ENCODE measurements at places on chromosomes 12 and 14.

DNA sequence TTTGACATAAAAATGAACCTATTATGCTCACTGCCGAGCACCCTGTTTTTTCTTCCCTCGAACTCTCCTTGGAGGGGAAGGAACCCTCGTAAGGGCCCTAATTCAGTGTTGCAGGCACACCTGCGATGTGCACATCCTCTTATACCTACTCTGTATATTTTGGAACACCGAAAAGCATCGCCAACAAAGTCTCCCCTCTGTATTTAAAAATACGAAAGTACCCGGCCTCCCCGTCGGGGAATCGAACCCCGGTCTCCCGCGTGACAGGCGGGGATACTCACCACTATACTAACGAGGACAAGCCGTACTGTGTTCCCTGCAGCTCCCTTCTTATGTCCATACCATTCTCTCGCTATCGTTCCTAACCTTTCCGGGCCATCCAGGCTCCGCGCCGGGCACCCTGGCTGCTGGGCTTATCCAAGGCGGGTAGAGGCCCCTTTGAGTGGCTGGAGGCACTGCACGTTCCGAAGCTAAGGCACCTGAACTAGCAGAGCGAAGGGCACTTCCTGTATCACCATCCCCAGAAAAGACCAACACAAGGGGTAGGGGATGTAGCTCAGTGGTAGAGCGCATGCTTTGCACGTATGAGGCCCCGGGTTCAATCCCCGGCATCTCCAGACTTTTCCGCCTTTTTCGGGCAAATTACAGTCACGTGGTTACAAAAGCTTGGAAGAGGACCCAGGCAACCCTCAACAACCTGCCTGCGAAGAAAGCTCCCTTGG is 25.1 kb upstream of the UBC start:
- DNase-seq = peak; percentile 96

GRCh38 chr12:95083938-95084337 is 10.5 kb upstream of the NR2C1 start:
- peak; percentile 97 for DNase-seq

DNA sequence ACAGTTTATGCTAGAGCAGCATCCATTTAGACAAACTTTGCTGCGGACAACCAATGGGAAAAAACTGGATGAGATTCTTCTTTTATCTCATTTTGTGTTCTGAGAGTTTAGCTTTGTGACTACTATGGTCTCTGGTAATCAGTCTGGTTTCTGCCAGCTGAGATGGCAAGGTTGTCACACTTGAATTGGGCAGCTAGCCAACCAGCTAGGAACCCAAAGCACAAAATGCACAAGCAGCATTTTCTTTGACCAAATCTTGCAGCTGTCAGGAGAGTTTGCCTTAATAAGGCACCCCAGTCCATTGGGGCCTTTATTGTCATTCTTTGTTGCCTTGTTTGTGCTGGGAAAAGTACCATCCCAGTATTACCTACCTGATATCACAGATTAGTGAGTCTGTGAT is 34.0 kb upstream of the ETV6 start:
- no peak for DNase-seq

DNA sequence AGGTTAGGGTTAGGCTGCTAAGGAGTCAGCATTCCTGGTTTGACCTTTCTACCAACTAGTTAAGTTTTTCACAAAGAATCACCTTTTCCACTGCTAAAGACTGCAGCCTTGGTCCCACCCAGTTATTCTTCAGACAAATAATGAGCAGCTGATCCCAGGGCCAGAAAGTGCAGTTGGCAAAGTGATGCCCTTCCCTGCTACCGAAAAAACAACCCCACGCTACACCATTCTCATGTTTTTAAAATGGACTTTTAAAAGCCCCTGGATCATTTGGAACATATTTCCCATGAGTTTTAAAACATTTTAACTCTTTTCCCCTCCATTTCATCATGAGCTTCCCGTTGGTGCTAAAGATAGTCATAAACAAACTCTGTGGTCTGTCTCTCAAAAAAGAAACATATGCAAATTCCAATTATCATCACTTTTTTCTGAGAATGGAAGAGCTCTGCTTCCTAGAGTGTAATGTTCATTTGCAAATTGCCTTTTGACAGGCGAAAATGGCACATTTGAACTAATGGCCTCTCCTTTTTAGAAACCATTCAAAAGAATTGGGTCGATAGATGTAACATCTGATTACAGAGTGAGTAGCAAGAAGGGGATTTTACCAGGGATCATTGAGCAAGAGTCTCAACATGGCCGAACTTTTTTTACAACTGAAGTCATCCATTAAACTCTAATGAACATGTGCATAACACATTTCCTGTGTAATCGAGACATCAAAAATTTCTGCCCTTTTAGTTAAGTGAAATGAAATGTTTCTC is 129.3 kb upstream of the RAP1B start:
- peak; percentile 78 for DNase-seq

- DNase-seq = no peak
These were observed 42.8 kb downstream of the KDM2B start for GRCh38 chr12:121537814-121538698.

- DNase-seq = no peak
These were observed 32.2 kb downstream of the AACS start for GRCh38 chr12:125097427-125097826.

DNA sequence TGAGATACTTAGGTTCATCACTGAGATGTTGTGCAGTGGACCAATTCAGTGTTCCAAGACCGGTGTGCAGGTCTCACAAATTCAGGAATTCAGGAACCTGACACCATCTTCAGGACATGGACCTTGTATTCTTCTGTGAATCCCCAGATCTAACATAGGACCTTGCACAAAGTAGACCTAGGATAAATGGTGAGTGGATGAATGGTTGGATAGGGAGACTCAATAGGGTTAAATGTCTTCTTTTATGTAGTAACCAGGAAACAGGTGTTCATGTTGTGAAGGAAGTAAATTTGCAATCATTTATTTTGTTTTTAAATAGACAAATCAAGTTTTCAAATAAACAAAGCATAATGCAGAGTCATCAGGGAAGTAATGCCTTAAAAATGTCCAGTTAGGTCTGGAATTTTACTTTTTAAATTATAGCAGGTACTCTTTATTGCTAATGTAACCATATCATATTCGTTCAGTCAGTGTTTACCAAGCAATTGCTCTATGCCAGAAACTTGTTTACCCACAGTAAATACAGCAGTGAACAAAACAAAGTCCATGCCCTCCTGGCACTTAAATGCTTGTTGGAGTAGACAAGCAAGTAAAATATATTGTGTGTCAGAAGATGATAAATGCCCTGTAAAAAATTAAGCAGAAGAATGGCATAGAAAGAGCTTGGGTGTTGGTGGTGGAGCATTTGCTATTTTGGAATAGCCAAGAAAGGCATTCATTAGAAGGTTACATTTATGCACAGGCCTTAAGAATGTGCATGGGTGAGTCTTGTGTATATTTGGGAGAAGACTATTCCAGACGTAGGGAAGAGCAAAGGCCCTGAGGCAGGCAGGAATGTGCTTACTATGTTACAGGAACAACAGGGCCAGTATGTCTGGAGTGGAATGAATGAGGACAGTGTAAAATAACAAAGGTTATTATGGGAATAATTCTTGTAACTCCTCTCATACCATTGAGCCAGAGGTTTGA is 26.3 kb downstream of the RXYLT1 start:
- DNase-seq = no peak

DNA sequence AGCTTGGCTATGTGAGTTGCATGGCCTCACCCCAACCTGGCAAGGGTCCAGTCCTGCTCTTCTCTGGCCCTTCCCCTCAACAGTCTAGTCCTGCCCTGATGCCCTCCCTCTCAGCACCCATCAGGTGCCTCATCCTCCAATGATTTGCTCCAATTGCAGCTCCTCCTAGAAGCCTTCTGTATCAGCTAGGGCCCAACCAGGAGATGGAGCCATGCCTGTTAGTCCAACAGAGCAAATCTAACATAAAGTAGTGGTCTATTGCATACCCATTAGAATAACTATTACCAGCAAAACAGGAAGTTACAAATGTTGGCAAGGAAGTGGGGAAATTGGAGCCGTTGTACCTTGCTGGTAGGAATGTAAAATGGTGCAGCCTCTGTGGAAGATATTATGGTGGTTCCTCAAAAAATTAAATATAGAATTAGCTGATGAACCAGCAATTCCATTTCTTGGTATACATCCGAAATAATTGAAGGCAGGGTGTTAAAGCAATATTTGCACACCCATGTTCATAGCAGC is 163.5 kb downstream of the VRK1 start:
- DNase-seq = no peak

GRCh38 chr14:36449903-36450302 is 70.1 kb downstream of the NKX2-1 start:
- no peak for DNase-seq

DNA sequence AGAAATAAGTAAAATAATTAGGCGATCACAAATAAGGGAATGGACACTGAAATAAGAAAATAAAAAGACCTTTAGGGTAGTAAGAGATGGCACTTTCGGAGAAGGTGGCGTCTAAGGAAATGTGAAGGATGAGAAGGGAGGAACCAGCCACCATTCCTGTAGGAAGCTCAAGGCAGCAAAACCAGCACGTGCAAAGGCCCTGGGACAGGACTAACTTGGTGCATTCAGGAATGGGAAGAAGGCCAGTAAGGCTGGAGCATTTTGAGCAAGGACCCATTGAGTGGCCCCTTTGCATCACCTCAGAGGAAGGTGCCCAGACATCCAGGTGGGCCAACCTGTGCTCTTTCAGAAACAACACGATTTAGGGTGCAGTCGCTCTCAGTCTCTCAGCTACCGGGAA is 738 bp upstream of the VPS37B start:
- DNase-seq = no peak

DNA sequence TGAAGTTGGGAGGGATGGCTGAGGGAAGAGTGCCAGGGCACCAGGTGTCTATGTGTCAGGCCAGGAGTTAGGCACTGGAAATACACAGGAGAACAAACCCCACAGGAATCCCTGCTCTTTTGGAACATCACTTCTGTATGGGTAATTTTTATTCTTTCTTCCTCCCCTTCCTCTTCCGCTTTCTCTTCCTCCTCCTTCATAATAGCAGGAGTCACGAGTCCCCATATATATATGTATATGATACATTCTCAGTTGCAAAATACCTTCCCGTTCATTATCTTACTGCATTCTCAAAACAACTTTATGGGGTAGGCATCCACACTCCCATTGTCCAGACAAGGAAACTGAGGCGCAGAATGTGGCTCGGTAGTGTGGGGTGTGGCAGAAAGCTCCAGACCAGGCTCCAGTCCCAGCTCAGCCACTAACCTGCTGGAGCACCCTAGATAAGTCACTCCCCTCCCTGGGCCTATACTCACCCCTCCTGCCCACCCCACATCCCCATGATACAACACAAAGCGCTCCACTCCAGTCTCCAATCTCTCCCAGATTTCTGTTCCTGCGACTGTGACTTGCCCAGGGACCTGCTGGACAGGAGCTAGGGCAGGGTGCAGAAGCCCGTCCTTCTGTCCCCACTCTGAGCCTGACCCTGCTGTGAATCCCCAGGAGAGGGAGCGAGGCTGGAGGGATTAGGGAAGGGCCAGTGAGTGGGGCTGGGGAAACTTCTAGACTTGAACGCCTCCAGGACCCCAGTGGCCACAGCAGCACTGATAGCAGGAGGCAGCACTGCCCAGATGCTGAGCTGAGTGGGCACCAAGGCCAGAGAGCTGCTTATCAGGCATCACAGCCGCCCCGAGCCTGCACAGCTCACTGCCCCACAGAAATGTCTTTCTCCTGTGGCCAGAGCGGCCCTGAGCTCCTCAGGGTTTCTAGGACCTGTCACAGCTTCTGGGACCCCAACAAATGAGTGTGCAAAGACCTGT is 1.4 kb upstream of the AQP2 start:
- DNase-seq = no peak

GRCh38 chr12:113092607-113093408 is 36.3 kb downstream of the DTX1 start:
- no peak for DNase-seq

- DNase-seq = no peak
These were observed 440.1 kb upstream of the CCDC196 start for GRCh38 chr14:66046035-66046434.

Measured in fibroblast of villous mesenchyme (primary cell).